Retinal pigment epithelial cell (primary cell): ENCODE measurements at places on chromosomes 5 and 9.

- DNase-seq, result no peak
Measured at GRCh38 chr5:31614151-31615020, 24.5 kb upstream of the PDZD2 start.

DNA sequence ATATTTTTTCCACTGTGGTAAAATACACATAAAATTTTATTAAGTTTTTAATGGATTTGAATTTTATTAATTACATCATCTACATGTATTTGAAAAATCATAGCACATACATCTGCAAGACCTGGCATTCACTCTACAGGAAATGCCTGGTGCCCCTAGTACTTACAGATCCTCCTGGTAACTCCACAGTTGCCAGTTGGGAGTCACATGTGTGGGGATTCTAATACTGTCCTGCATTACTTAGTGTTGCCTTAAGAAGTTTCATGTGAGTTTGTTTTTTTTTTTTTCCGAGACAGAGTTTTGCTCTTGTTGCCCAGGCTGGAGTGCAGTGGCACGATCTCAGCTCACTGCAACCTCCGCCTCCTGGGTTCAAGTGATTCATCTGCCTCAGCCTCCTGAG is 18.1 kb downstream of the KDM3B start:
- peak; percentile 92 for DNase-seq

GRCh38 chr5:154868702-154869101 is 10.3 kb downstream of the CNOT8 start:
- no peak for DNase-seq

GRCh38 chr5:18113721-18114120 is 479.5 kb downstream of the TAF11L14 start:
- no peak for DNase-seq

GRCh38 chr9:34387239-34387638 is 10.5 kb upstream of the MYORG start:
- DNase-seq, result no peak

- DNase-seq, result no peak
Measured at GRCh38 chr9:83245979-83246659, 183.2 kb upstream of the RASEF start.

DNA sequence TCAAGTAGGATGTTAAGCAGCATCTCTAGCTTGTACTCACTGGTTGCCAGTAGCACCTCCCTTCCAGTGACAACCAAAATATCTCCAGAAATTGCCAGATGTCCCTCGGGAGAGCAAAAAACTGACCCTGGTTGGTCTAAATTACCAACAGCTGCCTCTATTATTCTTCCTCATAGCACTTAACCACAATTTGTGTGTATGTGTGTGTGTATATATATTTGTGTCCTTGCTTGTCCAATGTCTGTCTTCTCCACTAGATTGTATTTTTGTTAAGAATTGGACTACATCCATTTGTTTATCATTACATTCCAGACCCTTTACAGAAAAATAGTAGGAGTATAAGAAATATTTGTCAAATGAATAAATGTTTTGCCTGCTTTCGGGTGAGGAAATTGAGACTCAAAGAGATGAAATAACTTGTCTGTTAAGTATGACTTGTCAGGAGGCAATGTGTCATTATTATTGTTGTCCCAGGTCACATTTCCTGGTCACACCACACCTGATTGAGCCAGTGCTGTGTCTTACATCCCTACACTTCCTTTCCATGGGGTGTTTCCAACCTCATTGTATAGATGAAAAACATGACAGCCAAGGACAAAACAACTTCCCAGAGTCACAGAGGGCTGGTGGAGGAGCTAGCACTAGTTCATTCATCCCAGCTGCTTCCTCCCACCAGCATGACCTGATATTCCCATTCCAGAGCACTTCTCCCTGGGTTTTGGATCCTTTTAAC is 11.4 kb upstream of the GRPEL2 start:
- DNase-seq, result no peak

- DNase-seq, result no peak
Measured at GRCh38 chr5:151002250-151002649, 18.1 kb upstream of the GPX3 start.

GRCh38 chr9:117636681-117637080 is 67.5 kb upstream of the TLR4 start:
- DNase-seq, result no peak

- no peak for DNase-seq
Measured at GRCh38 chr9:93134015-93134739, at the start of gene NINJ1. TSS of gene NINJ1 (minus strand) at chr9:93134251. CDS start at chr9:93134217, 34 bp downstream.
